ENCODE measurements at places on chromosomes 5 and 9. TPM values are rescaled to one million over a fixed set of nuclear protein-coding genes. Genes with fewer than 3 reads are reported as not detected.

The TAF11L2 gene
- total RNA-seq = not detected

DNA sequence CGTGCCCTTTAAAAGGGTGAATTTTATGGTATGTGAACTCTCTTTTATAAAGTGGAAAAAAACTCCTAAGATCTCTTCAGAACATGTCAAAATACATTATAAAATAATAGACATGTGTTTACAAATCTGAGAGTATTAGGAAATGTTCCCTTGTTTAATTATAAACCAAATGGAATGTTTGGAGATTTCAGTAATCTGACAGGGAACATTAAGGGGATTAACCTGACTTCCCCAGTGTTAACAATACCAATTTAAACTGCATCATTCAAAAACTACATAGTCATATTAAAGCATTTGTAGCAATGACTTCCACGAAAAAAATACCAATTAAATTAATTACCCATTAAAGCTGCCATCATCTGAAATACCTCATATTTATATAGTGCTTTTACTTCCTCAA is 1.6 kb upstream of the OCLN start:
- no peaks in the 10 kb centered on the region for H3K36me3 ChIP-seq
- no peak for DNase-seq
- no peak overlapping the region for H3K4me3 ChIP-seq

DNA sequence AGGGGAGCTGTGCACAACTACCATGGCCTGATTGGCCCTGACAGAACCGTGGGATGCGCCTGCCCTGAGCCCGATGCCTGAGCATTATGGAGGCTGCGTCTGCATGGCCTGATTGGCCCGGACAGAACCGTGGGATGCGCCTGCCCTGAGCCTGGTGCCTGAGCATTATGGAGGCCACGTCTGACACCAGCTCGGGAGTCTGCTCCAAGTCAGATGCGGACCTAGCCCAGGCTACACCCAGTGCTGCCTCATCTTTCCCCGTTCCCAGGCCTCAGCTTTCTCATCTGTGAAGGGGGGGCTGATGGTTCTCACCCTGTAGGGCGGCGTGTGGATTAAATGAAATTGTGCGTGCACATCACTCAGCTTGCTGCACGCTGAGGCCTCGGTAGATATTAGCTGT is 7.3 kb downstream of the CEP72 start:
- H3K27ac ChIP-seq = no peak overlapping the region
- H3K36me3 ChIP-seq = no peaks in the 10 kb centered on the region
- no peak overlapping the region for H3K4me3 ChIP-seq
- no peaks in the 10 kb centered on the region for H3K4me1 ChIP-seq

The PLAC8L1 gene
- total RNA-seq = not detected

- DNase-seq = no peak
- no peak overlapping the region for H3K4me3 ChIP-seq
- H3K4me1 ChIP-seq = no peaks in the 10 kb centered on the region
- H3K36me3 ChIP-seq = no peaks in the 10 kb centered on the region
Observed at GRCh38 chr5:167557359-167557758, 734.1 kb upstream of the WWC1 start.

The MLLT3 gene
- 8.8 TPM for total RNA-seq

DNA sequence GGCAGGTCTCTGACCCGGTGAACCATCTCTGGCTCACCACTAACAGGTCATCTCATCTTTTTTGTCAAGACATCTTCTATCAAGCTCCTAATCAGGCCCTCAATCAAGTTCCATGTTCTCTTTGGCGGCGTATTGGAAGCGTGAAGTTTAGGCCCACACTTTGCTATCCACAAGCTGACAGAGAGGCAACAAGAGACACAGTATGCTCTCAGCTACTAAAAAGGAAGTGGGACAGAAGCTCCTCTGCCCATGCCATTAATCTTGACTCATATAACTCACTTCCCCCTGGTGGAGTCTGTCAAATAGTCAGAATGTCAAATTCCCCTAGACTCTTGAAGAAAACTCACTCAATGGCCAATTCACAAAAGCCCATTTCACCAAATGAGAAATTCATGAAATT is 77.6 kb upstream of the TMC1 start:
- H3K27ac ChIP-seq = no peak overlapping the region
- no peaks in the 10 kb centered on the region for H3K27me3 ChIP-seq
- H3K4me3 ChIP-seq = no peak overlapping the region
- H3K36me3 ChIP-seq = no peaks in the 10 kb centered on the region
- DNase-seq = no peak

The LCN10 gene
- total RNA-seq = 8.3 TPM

The IPPK gene
- total RNA-seq = 39.5 TPM

DNA sequence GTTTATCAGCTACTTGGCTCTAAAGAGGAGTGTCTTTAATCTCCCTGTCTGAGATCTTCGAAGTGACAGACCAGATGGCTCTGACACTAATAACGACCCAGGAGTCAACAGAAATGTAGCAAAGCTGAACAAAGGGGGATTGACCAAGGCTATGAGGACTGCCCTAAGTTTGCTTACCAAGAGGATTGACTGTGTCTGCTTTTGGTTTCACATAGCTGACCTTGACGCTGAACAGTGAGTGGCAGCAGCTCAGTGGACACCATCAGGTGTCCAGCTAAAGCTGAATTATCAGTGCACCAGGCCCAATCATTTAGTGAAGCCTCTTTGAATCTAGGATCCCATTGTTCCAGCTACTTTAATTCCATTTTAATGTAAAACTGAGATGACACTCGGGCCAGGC is 262.6 kb downstream of the COX7C start:
- H3K4me3 ChIP-seq = no peak overlapping the region
- DNase-seq = no peak
- H3K4me1 ChIP-seq = no peaks in the 10 kb centered on the region
- H3K36me3 ChIP-seq = no peaks in the 10 kb centered on the region

- H3K27ac ChIP-seq = no peak overlapping the region
- H3K4me3 ChIP-seq = no peak overlapping the region
- no peak for DNase-seq
- H3K36me3 ChIP-seq = peaks cover 4% of the 10 kb centered on the region
- peaks cover 36% of the 10 kb centered on the region for H3K4me1 ChIP-seq
Observed at GRCh38 chr5:146179696-146180095, 2.8 kb downstream of the LARS1 start.

- no peak for DNase-seq
- no peak overlapping the region for H3K4me3 ChIP-seq
- no peaks in the 10 kb centered on the region for H3K4me1 ChIP-seq
- H3K27me3 ChIP-seq = no peaks in the 10 kb centered on the region
Observed at GRCh38 chr5:15489571-15490235, 10.3 kb upstream of the FBXL7 start.

The NDUFS4 gene
- 62.9 TPM for total RNA-seq

DNA sequence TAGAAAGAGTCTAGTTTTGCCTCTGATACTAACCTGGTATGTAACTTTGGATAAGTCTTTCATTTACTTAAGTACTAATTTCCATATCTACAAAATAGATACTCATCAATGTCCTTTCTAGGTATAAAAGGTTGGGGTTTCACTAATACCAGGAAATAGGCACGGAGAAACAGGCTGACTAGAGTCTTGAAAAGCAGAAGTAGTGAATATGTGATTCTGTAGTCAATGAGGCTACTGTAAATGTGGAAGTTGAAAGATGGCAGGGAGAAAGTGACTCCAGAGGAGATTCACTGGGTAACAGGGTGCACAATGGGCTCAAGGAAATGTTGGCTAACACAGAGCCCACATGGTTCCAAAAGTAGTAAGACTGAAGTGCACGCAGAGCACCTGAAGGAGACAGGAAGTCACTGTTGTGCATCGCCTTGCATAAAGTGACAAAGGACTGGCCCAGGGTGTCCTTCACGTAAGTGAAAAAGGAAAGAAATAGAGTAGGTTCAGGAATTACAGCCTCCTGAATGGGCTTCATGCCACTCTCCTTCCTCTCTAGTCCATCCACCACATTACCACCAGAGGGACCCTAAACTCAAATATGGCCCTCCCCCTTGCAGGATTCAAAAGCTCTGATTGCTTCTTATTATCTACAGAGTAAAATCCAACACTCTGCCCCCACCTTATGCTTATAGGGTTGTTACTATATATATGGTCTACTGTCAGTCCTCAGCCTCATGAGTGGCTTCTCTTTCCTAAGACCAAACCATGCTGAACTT is 288.0 kb upstream of the SMARCA2 start:
- H3K4me3 ChIP-seq = no peak overlapping the region
- no peaks in the 10 kb centered on the region for H3K36me3 ChIP-seq
- H3K27me3 ChIP-seq = no peaks in the 10 kb centered on the region
- DNase-seq = no peak

The TAF11L6 gene
- total RNA-seq = not detected

The SLCO6A1 gene
- total RNA-seq = not detected

- H3K4me3 ChIP-seq = no peak overlapping the region
- no peaks in the 10 kb centered on the region for H3K36me3 ChIP-seq
- peaks cover 5% of the 10 kb centered on the region for H3K4me1 ChIP-seq
- no peak for DNase-seq
- no peak overlapping the region for H3K27ac ChIP-seq
Observed at GRCh38 chr9:93317495-93318094, 133.7 kb downstream of the WNK2 start.

Measured in vagina (tissue), 2 donors.